ENCODE measurements at places on chromosomes 5 and 9. TPM values are rescaled to one million over a fixed set of nuclear protein-coding genes. Genes with fewer than 3 reads are reported as not detected.

The PALM2AKAP2 gene
- total RNA-seq, result 0.34 TPM

- no peak for DNase-seq
Measured at GRCh38 chr5:172207511-172207910, 13.5 kb downstream of the EFCAB9 start.

GRCh38 chr5:9374025-9374424 is 171.8 kb downstream of the SEMA5A start:
- no peak for DNase-seq

The SLC45A2 gene
- not detected for total RNA-seq

The TOR4A gene
- 34.0 TPM for total RNA-seq

GRCh38 chr9:95588724-95589588 is 72.2 kb upstream of the PTCH1 start:
- DNase-seq, result no peak

DNA sequence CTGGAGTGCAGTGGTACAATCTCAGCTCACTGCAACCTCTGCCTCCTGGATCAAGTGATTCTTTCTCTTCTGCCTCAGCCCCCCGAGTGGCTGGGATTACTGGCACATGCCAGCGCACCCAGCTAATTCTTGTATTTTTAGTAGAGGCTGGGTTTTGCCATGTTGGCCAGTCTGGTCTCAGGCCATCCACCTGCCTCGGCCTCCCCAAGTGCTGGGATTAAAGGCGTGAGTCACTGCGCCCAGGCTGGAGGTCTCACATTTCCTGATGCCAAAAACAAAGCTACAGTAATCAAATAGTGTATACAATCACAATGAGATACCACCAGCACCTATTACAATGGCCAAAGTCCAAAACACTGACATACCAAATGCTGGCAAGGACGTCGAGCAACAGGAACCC is 51.1 kb downstream of the TTLL11 start:
- no peak for DNase-seq

GRCh38 chr5:144072518-144072927 is 97.9 kb downstream of the YIPF5 start:
- DNase-seq, result no peak

DNA sequence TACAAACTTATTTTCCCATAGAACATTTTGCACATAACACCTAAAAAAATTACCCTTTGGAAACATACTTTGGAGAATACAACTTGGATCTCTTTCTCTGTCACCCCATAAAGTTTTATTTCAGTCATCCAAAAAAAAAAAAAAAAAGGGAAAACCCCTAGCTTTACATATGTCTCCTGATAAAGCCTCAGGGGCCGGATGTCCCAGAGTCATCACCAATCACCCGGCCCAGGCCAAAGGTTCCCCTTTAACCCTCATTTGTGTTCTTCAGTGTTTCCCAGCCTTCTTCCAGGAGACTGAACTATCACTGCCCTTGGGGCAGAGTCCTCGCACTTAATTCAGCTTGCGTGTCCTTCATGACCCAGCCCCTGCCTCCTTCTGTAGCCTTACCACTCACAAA is 28.8 kb downstream of the ANXA6 start:
- DNase-seq, result no peak

DNA sequence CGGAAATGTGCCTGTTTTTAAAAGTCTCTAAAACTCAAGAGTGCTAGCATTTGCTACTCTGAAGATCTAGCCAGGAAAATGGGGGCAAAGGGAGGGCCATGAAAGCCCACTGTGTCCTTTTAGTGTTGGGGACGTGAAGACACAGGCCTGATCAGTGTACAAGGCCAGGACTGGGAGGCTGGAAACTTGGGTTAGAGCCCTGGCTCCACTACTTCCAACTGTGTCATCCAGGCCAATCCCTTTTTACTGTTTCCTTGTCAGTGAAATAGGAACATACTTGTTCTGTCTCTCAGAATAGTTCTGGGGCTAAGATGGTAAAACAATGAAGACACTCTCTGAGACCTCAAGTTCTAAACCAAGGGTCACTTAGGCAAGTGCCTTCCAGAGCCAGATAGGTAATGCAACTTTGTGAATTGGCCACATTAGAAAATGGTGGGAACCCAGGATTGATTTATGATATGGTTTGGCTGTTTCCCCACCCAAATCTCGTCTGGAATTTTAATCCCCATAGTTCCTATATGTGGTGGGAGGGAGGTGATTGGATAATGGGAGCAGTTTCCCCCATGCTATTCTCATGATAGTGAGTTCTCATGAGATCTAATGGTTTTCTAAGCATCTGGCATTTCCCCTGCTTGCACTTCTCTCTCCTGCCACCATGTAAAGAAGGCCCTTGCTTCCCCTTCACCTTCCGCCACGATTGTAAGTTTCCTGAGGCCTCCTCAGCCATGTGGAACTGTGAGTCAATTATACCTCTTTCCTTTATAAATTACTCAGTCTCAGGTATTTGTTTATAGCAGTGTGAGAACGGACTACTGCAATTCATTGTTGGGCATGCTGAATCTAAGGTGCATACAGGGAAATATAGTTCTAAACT is 30.4 kb upstream of the B4GALT1 start:
- no peak for DNase-seq

The S1PR3 gene
- total RNA-seq, result 0.07 TPM

- no peak for DNase-seq
Measured at GRCh38 chr9:9912459-9912858, 700.3 kb downstream of the PTPRD start.

DNA sequence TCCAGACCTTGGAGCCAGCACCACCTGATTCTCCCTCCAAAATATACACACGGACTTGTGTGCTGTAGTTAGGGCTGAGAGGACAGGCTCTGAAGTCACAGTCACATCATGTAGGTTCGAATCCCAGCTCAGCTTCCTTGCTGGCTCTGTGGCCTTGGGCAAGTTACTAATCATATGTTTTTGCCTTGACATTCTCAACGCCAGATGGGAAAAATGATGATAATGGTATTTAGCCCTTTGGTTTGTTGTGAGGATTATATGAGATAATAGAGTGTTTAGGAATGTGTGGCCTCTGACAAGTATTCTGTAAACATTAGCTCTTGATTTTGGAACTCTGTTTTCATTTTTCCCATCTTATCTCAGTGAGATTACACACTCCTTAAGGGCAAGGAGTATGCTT is 72.5 kb downstream of the PLAC8L1 start:
- no peak for DNase-seq

GRCh38 chr5:64646169-64646568 is 44.1 kb upstream of the SHISAL2B start:
- DNase-seq, result no peak

DNA sequence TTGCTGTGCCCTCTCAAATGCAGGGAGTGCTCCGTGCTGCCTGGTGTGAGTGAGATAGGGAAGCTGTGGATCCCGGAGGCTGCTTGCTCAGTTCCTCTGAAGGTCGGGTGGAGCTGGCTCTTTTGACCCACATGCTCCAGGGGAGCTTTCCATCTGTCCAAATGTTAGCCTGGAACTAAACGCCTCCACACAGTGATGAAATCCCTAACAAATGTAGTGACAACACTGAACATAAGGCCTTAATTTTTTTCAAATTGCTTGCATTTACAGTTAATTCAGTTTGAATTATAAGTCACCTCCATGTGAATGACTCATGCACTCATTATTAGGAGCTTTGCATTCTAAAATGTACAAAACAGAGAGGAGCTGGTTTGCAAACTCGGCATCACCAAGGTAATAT is 27.0 kb downstream of the PRDM6 start:
- DNase-seq, result no peak

The ARHGEF39 gene
- 29.8 TPM for total RNA-seq

GRCh38 chr5:138874241-138874640 is 894 bp downstream of the LRRTM2 start:
- DNase-seq, result no peak

The RBM22 gene
- 61.4 TPM for total RNA-seq

- no peak for DNase-seq
Measured at GRCh38 chr5:103428411-103428871, 134.1 kb downstream of the NUDT12 start.

Measured in HCT116 (cell line).